ENCODE measurements at places on chromosomes 7 and 10.

GRCh38 chr10:122492999-122493481 is 31.7 kb downstream of the HTRA1 start:
- peak; percentile 52 for DNase-seq

DNA sequence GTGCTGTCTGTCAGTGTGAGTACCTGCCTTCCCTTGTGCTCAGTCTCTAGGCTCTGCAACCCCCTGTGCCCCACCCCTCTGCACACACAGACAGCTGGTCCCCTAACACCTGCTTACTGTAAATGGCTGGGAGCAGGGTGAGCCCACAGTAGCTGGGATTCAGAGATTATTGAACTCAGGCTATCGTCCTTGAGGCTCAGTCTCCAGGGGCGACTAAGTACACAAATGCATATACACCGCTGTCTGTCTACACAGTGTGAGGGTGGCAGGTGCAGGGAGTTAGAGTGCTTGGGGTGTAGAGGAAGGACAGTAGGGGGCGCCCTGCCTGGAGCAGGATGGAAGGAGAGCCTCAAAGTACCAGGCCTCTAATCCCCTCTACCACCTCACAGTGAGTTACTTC is 12.9 kb downstream of the UPP1 start:
- DNase-seq = no peak

DNA sequence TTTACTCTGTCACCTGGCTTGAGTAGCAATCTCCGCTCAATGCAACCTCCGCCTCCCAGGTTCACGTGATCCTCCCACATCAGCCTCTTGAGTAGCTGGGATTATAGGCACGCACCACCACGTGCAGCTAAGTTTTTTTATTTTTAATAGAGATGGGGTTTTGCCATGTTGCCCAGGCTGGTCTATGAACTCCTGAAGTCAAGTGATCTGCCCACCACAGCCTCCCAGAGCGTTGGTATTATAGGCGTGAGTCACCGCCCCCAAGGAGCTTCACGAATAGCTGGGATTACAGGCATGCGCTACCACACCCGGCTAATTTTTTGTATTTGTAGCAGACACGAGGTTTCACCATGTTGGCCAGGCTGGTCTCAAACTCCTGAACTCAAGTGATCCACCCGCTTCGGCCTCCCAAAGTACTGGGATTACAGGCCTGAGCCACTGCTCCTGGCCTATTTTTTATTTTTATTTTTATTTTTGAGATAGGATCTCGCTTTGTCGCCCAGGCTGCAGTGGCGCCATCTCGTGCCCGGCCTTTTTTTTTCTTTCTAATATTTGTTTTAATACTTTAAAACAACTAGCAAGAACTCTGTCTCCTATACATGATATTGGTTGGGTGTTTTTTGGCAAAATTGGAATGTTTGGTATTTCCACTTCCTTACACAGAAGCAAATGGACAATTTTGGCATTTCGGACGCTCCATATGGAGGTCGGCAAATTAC is 1.1 kb downstream of the EFCAB10 start:
- DNase-seq = peak; percentile 36

DNA sequence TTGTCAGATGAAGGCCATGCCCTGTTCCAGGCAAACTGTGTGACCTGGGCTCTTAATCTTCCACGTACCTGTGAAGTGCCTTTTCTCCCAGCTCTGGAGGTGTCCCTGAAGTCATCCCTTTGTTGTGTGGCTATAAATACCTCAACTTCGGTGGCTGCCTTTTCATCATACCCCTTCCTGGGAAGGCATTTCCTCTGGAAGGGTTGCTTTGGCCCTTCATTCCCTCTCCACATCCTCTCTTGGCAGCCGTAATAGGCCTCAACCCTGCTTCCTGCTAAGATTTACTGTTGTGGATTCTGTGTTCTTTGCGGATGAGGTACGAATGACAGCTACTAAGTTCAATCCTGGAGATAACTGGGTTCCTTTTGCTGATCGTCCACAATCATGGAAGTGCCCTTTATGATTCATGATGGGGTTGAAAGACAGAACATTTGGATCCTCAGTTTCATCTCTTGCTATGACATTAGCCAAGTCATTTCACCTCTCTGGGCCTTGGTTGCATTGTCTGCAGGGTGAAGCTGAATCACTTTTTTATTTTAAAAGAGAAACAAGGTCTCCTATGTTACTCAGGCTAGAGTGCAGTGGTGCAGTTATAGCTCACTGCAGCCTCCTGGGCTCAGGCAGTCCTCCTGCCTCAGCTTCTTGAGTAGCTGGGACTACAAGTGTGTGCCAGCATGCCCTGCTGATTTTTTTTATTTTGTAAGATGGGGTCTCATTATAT is 23.6 kb downstream of the FKBP6 start:
- DNase-seq = no peak

GRCh38 chr10:127398971-127399365 is 150.1 kb upstream of the NPS start:
- no peak for DNase-seq

DNA sequence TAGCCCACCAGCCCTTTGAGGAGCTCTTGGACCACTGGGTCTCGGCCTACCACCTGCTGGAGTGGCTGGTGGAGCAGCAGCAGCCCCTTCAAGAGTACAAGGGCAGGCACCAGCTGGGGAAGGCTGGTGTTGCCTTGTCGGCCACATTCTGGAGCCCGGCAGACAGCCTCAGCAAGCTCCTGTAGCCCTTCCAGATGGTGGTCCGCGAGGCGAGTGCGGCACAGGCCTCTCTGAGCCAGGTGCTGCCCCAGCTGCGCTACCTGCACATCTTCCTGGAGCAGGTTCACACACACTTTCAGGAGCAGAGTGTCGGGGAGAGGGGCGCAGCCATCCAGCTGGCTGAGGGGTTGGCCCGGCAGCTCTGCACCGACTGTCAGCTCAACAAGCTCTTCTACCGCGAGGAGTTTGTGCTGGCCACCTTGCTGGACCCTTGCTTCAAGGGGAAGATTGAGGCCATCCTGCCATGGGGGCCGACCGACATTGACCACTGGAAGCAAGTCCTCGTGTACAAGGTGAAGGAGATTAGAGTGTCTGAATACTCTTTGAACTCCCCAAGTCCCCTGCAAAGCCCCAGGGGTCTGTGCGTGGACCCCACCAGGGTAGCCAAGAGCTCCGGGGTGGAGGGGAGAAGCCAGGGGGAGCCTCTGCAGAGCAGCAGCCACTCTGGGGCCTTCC is 7.0 kb upstream of the ACTR3C start:
- no peak for DNase-seq

All from fibroblast of skin of right biceps (primary cell).